Smooth muscle cell of the umbilical artery (primary cell): ENCODE measurements at places on chromosomes 11 and 22. TPM values are rescaled to one million over a fixed set of nuclear protein-coding genes. Genes with fewer than 3 reads are reported as not detected.

Gene GGT1
- 5.4 and 6.5 TPM in 2 replicates for total RNA-seq

Gene CLCF1
- 1.8 and 4.2 TPM in 2 replicates for total RNA-seq

Gene ME3
- 16.9 and 27.4 TPM in 2 replicates for total RNA-seq

Gene GRIA4
- not detected in 2 replicates for total RNA-seq

Gene MAPK1
- total RNA-seq: 47.2 and 76.2 TPM in 2 replicates

Gene CCDC157
- 1.5 and 2.9 TPM in 2 replicates for total RNA-seq

Gene VPREB1
- total RNA-seq: not detected in 2 replicates
